ENCODE measurements at places on chromosomes 16 and 17. TPM values are rescaled to one million over a fixed set of nuclear protein-coding genes. Genes with fewer than 3 reads are reported as not detected.
A peak's percentile ranks its signal among the peaks of the same experiment; 100 is the strongest.

DNA sequence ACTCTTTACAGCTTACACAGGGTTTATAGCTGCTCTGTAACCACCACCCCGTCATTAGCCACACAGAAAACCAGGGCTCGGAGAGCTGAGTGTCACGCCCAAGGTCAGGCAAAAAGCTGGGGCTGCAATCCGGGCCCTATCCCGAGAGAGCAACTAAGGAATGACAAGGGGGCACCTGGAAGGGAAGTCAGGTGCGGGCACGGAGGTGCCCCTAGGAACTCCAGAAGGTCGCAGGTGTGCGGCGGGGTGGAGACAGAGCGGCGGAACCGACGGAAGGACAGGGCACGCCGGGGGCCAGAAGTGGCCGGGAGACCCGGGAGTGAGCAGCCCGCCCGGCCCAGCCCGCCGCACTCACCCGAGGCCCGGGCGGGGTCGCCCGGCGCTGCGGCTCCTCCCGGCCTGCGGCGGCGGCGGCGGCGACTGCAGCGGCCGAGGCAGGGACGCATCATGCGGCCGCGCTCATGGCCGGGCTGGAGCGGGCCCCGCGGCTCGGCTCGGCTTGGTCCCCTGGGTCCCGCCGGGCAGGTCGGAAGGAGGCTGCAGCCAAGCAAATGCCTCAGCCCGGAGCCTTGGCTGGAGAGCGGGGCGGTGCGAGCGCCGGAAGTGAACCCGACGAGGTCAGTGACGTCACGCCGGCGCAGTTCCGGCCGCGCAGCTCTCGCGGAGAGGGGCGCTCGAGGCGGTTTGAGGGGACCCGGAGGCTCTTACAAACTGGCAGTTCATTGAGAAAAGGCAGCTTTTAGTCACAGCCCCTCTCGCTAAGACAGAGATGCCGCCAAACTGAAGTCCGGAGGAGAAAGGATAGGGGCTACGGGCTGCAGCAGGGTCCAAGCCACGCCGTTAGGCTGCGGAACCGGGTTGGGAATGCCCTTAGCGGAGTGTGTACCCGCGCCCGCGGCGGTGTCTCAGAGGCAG, at the start of gene ZDHHC7:
Gene ZDHHC7 (minus strand): TSS at position 605 of the 915 bp plus-strand sequence. CDS start 20,917 bp downstream, outside the sequence.
- H3K4me1 ChIP-seq, result peaks cover 17% of the 10 kb centered on the region
- H3K36me3 ChIP-seq, result no peaks in the 10 kb centered on the region
- H3K27ac ChIP-seq, result peak within 1 kb of the TSS; percentile 97
- H3K27me3 ChIP-seq, result no peaks in the 10 kb centered on the region

GRCh38 chr16:31064882-31065461, 9.1 kb downstream of the ZNF668 start:
- peak overlapping the region; percentile 81 for H3K27ac ChIP-seq
- no peak overlapping the region for H3K4me3 ChIP-seq
- H3K4me1 ChIP-seq, result peaks cover 11% of the 10 kb centered on the region

Gene ANKFN1
- not detected for total RNA-seq

DNA sequence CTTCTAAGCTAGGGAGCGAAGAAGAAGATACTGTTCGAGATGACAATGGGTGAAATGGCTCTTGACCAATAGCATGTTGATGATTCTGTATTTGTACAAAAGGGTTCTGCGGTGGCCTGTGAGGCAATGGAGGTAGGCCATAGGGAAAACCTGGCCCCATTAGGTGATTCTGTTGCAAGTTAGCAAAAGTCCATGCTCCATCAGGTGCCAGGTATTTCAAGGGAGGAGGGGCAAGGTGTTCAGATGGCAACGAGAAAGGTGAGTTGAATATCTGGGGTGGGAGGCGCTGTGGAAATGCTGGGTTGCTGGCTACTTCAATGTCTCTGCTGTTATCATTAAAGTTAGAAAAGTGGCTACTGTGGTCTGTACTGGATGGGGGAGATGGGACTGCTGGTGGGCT, 62.8 kb downstream of the CACNG1 start:
- H3K36me3 ChIP-seq, result peaks cover 41% of the 10 kb centered on the region
- H3K4me3 ChIP-seq, result no peak overlapping the region
- H3K27ac ChIP-seq, result no peak overlapping the region
- peaks cover 16% of the 10 kb centered on the region for H3K4me1 ChIP-seq
- H3K27me3 ChIP-seq, result no peaks in the 10 kb centered on the region

Gene AGRP
- 8.0 TPM for total RNA-seq

DNA sequence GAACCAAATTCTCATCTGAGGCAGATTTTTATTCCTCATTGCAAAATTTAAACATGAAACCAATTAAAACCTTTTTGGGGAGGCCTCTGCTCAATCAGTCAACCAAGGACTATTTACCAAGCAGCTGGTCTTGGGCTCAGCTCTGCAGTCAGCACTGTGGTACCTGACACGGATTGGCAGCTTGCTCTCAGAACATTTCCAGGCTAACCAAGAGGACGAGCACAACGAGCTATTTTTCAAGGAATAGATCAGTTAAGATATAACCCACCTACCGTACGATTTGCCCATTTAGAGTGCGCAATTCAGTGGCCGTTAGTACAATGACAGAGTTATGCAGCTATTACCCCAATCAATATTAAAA, 26.4 kb upstream of the KLHDC4 start:
- no peak for DNase-seq
- H3K27ac ChIP-seq, result no peak overlapping the region
- no peaks in the 10 kb centered on the region for H3K4me1 ChIP-seq
- H3K36me3 ChIP-seq, result no peaks in the 10 kb centered on the region
- no peaks in the 10 kb centered on the region for H3K27me3 ChIP-seq

DNA sequence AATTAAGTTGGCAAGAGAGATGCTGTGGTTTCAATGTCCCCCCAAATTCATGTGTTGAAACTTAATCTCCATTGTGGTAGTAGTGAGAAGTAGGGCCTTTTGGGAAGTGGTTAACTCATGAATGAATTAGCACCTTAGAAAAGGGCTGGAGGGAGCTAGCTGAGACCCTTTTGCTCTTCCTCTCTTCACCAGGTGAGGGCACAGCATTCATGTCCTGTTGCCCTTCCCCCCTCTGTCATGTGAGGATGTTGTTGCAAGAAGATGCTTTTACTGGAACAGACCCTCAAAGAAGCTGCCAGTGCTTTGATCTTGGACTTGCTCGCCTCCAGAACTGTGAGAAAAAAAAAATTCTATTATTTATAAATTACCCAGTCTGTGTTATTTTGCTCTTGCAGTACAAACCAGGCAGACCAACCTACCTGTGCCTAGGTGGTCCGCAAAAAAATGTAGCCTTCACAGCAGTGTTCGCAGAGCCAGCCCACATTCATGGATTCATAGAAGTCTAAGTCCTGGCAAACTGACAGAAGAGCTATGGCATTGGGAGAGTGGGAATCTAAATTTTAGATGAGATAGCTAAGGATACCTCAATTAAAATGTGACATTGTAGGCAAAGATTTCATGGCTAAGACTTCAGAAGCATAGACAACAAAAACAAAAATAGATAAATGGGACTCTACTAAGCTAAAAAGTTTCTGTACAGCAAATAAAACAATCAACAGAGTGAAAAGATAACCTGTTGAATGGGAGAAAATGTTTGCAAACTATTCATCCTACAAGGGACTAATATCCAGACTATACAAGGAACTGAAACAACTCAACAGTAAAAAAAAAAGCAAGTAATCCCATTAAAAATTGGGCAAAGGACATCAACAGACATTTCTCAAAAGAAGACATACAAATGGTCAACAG, 32.0 kb upstream of the ABCA5 start:
- DNase-seq, result no peak
- H3K4me1 ChIP-seq, result no peaks in the 10 kb centered on the region
- H3K27ac ChIP-seq, result no peak overlapping the region
- no peaks in the 10 kb centered on the region for H3K27me3 ChIP-seq
- no peaks in the 10 kb centered on the region for H3K36me3 ChIP-seq

Data from adrenal gland (tissue), 19 donors.